HTR-8/SVneo (cell line): ENCODE measurements at places on chromosomes 3 and 15.

- DNase-seq, result no peak
These were observed 109.6 kb upstream of the ABI3BP start for GRCh38 chr3:101102678-101103296.

DNA sequence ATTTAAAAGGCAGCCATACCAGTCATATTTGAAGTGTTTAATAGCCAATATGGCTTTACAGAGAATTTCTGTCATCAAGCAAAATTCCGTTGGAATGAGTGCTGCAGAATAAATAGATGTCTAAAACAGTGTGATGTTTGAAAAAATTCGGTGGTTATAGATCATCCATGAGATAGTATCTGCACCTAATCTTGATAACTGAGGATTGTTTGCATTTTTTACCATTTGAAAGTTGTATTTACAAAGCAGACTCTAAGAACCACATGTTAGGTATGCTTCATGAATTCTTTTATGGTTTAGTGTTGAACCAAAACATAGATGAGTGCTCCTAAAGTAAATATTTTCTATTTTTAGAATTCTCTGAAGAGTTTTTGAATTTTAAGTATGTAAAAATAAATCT lies 476.1 kb downstream of the NAALADL2 start:
- no peak for DNase-seq

DNA sequence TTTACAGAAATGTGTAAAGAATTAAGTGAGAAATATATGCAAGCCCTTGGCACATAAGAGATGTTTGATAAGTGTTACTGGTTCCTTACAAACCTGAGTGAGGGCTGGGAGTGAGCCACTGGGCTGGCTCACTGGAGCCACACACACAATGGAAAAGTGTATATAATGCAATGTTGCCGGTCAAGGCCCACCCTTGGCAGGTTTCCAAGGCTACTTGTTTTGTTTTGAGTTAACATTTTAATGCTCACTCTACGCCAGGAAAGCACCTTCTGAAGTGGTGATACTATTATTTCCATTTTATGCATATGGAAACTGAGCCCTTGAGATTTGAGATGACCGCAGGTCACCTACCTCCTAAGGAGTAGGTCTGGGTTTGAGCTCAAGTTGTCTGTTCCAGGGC lies 71.8 kb upstream of the FHIT start:
- no peak for DNase-seq

DNA sequence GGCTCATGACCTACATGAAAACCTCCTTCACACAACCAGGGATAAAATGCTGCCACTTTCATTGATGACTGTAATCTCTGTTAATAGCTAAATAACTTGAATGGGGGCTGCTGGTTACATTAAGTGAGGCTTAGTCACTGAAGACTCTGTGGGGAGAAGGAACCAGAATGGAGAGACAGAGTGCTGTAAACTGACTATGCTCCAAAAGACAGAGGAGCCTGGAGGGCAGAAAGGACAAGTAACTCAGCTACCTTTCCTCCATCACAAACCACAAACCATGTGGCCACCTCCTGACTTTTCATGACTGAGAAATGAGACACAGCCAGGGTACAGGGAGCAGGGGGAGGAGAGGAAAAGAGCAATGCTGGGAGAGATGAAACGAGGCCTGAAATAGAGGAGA lies 97.1 kb upstream of the TRIM42 start:
- DNase-seq, result no peak

DNA sequence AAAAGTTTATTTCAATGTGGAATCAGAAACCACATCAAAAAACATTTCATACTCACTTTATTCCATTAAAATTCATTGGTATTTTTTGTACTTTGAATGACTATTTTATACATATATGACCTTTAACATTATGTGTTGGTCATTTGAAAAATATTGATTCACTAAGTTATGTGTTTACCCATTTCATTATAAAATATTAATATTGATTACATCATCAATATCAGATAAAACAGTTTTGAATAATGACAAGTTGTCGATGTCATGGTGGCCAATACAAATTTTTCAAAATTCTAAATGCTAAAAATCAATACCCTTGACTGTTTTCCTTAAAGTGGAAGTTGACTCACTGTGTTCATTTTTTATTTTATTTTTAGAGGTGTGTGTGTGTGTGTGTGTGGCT lies 239.7 kb upstream of the ROBO1 start:
- DNase-seq, result no peak

- DNase-seq, result no peak
These were observed 483.8 kb downstream of the TUSC7 start for GRCh38 chr3:117193390-117193789.
